Naive thymus-derived CD4-positive, alpha-beta T cell (primary cell): ENCODE measurements at places on chromosomes 12 and 14. TPM values are rescaled to one million over a fixed set of nuclear protein-coding genes. Genes with fewer than 3 reads are reported as not detected.

GPRC5D gene
- total RNA-seq = not detected in 2 replicates

SLC7A7 gene
- total RNA-seq = 0.59 and 1.1 TPM in 2 replicates

GRCh38 chr12:101966496-101966895 is 89.1 kb downstream of the DRAM1 start:
- H3K4me3 ChIP-seq = no peak overlapping the region
- no peaks in the 10 kb centered on the region for H3K36me3 ChIP-seq
- peaks cover 4% of the 10 kb centered on the region for H3K4me1 ChIP-seq
- no peaks in the 10 kb centered on the region for H3K27me3 ChIP-seq
- no peak for DNase-seq

GZMH gene
- 67.6 TPM for total RNA-seq

KIAA0586 gene
- total RNA-seq = 52.5 TPM
